ENCODE measurements at places on chromosomes 16 and 17.

DNA sequence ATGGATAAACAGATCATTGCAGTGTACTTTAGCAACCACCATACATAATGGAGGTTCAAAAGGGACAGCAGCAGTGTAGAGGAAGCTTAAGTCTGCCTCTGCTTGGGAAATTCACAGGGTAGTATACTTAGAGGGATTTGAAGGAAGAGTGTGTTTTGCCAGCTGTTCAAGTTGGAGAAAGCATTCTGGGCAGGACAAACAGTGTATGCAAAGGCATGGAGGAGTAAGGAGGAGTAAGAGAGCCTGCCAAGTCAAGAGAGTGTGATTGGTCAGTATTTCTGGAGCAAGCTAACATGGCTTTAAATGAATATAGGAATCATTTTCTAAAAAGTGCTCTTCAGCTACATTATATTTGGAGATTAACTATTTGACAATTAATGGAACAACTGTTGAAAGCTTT lies 22.9 kb upstream of the PHAF1 start:
- no peak for DNase-seq

- DNase-seq = no peak
Observed at GRCh38 chr17:46179375-46179999, 13.7 kb downstream of the KANSL1 start.

DNA sequence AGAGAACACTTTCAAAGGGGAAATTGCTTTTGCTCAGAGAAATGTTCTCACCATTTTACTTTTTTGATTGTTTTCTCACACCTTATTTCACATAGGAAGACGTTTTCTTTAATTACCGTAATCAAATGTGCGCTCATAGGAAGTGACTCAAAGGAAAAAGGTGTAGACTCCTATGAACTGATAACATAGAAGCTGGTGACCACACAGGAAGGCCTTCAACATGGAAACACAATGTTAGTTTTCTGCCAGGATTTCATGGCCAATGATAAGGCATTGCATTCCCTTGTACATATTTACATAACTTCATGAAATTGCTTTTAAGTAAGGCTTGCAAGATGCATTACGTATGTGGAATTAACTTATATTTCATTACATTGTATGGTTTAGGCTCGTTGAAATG lies 40.9 kb upstream of the KCNJ16 start:
- DNase-seq = no peak

- DNase-seq = no peak
Observed at GRCh38 chr16:47562366-47562765, 101.2 kb downstream of the PHKB start.

- no peak for DNase-seq
Observed at GRCh38 chr16:22065252-22065651, 27.1 kb upstream of the VWA3A start.

- no peak for DNase-seq
Observed at GRCh38 chr17:21394265-21394664, 18.1 kb downstream of the KCNJ12 start.

GRCh38 chr17:50169881-50170459 lies 4.2 kb downstream of the SGCA start:
- no peak for DNase-seq

DNA sequence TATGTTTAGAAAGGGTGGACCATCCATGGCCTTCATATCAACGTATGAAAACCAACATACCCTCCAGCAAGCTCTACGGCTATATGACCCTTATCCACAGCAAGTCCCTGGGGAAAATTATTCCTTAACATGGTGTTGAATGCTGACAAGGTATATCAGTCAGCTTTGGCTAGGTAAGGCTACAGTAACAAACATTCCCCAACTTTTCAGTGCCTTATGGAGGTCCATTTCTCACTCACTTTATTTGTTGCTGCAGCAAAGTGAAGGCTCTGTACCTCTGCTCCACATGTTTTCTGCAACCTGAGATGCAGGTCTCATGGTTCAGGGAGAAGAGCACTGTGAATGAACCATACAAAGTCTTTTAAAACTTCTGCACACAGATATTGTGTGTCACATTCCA lies 83.8 kb upstream of the TOX3 start:
- DNase-seq = no peak
